ENCODE measurements at places on chromosomes 5 and 9.

DNA sequence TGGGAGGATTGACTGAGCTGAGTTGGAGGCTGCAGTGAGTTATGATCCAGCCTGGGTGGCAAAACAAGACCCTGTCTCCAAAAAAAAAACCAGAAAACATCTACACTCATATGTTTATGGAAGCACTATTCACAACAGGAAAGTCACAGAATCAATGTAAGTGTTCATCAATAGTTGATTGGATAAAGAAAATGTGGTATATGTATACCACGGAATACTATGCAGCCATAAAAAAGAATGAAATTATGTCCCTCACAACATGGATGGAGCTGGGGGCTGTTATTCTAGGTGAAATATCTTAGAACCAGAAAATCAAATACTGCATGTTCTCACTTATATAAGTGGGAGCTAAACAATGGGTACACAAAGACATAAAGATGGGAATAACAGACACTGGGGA, 2.8 kb upstream of the SLC25A2 start:
- no peak for DNase-seq

GRCh38 chr9:136947955-136948510, 3.0 kb downstream of the C8G start:
- DNase-seq: no peak

GRCh38 chr9:132638240-132638639, 31.5 kb downstream of the DDX31 start:
- DNase-seq: no peak

GRCh38 chr5:112174959-112175594, 244.0 kb downstream of the EPB41L4A start:
- peak; percentile 82 for DNase-seq

DNA sequence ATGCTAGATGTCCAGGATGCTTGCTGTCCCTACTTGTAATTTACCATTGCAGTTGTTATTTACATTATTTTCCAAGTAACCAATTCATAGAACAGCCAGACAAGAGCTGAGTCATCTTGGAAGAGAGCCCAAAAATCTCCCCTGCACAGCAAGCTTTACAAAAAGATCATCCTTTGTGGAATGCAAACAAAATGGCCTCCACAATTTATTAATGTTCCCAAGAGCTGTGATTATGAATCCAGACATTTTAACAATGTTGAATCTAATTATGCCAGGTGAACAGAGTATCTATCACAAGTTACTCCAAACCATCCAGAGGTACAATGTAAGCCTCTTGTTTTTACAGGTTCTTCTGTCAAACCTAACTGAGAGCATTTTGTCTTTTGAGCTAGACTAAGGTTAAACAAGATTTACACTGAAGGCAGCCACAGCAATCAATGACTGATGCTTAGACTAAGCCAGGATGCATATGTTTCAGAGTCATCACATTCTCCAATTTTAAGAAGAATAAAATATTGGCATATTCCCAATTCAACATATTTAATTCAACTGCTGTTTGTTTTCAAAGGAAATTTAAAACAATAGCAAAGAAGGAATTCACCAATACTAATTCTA, 95.3 kb upstream of the SLC12A2 start:
- DNase-seq: peak; percentile 68

DNA sequence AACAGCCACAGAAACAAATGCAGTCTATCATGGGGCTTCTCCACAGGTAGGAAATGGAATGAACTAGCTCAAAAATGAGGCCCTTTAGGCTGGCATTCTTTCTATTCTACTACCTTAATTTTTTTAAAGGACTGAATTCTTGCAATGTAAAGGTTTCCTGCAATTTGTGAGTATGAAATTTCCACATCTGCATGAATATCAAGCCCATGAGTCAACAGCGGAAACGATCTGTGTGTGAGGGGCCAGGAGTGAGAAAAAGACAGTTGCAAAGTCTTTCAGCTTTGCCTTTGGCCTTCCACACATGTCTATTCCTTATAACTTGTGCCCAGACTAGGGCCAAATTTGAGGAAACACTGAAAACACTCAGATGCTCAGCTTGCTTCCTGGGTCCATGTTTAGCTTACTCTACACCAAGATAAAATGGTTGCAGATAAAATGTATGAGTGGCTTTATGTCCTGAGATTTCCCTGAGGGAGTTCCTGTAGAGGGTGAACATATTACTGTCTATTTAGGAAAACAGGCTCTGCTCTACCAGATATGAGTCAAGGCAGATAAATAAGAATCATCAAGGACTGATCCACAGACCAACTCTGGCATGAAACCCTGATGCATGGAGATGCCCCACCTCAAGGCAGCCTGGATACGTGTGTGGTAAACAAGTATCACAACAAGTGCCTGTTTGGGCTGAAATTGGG, 46.5 kb downstream of the RETREG1 start:
- no peak for DNase-seq

DNA sequence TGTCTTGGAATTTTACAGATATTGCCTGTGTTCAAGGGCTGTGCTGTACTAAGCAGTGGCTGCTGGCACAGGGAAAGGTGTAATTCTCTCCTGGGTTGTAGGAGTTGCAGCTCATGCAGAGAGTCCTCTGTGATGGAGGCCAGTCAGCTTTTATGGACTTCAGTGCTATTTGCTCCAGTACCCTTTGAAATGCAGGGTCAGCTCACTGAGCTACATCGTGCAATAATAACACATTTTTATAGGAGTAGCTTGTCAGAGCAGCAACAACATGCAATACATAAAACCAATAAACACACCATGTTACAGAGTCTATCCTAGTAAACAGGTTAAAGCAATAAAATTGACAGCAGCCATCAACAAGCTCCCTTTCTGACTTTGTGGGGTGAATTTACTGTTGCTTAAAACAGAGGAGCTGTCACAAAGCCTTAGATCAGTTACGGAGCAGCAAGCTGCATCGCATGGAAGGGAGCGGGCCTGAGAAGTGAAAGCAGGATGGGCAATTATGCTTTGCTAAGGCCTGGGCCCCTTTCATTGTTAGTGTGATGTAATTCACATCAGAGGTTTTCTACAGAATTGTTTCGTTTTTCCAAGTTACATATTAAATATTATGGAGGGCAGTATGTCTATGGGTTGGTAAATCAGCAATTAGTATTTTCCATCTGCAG, 16.8 kb downstream of the CD180 start:
- no peak for DNase-seq

DNA sequence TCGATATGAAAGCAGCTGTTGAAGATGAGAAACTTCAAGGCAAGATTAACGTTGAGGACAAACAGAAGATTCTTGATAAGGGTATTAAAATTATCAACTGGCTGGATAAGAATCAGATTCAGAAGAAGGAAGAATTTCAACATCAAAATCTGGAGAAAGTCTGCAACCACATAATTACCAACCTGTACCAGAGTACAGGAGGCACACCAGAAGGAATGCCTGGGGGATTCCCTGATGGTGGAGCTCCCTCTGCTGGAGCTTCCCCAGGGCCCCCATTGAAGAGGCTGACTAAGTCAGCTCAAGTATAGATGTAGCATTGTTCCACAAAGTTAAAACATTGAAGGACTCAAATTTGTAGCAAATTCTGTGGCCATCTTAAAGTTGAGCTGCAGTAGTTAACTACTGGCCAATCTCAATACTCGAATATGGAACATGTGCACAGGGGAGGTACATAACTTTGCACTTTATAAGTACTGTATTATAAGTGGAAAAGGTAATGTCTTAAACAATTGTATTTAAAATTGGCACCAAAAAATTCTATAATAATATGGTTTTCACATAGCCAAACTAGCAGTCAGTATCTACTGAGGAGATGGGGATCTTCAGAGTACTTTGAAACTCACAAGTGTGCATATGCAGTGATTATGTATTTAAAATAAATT, 237.5 kb downstream of the CHSY3 start:
- DNase-seq: no peak

DNA sequence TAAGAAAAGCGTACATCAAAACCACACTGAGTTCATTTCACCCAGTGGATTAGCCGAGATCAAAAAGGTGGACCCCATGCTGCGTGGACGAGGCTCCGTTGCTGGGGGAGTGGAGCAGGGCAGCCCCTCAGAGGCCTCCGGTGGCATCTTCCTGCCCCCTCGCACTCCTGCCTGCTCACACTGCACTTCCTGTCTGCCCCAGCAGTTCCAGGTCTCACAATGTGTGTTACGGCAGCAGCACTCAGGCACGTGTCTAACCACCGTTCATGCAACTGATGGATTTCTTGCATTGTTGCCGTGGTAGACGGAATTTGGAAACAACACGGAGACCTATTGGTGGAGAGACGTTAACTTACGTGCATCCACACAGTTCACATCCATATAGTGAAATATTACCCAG, 196.6 kb upstream of the OTULINL start:
- DNase-seq: no peak

DNA sequence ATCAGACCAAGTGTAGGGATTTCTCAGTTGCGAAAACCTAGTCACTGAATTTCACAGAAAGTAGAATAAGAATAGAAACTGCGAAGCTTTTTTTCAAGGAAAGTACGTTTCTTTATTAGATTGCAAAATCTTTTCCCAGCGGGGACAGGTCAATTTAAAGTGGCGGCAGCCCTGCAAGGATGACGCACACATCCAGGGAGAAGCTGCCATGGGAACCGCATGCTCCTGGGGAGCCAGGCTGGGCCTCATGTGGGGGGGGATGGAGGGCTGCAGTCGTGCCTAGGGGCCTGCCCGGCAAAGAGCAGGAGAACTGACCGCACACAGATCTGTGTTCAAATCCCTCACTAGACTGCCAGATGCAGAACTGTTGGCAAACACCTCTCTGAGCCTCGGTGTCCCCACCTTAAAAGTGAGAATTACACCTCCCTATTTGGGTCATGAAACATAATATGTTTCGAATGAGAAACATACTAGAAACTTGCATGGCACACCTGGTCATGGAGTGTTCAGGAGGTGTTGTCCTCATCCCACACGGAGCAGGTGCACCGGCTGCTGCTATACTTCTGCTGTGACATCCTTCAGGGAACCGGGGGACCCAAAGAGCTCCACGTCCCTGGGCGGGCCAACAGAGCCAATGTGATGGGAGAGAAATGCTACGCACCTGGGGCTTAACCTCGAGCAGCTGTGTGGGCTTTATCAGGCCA, 127.8 kb upstream of the PHYKPL start:
- DNase-seq: no peak

DNA sequence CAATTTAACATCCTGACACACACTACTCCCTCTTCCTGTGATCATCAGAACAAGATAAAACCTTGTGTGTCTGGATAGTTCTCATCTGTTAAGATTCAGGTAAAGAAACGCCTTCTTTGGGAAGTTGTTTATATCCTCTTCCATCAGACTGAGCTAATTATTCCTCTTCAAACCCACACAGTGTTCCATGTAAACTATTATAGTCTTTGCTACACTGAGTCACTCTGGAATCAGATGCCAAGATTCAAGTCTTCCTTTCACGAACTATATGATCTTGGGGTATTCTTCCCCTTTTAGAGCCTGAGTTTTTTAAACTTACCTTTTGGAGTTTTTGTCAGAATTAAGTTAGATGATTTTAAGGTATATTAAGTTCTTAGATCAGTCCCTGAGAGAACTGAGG, 2.0 kb downstream of the OR1J1 start:
- no peak for DNase-seq

- DNase-seq: no peak
Observed at GRCh38 chr9:84061613-84062193, 81.1 kb downstream of the RMI1 start.

DNA sequence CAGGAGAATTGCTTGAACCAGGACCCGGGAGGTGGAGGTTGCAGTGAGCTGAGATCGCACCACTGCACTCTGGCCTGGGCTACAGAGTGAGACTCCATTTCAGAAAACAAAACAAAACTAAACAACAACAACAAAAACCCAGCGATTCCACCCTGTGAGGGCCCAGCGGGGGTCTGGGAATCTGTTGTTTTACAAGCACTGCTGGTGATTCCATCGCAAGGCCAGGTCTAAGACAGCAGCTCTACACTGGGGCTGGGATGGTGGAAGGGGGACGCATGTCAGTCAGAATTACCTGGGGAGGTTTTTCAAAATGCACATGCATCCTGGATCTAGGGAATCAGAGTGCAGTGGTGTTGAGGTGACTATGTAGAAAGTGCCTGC, 90.9 kb downstream of the ANKRD55 start:
- DNase-seq: no peak

GRCh38 chr5:52015760-52016159, 632.5 kb downstream of the ISL1 start:
- DNase-seq: no peak

- DNase-seq: no peak
Observed at GRCh38 chr5:15566306-15566705, 66.3 kb downstream of the FBXL7 start.

DNA sequence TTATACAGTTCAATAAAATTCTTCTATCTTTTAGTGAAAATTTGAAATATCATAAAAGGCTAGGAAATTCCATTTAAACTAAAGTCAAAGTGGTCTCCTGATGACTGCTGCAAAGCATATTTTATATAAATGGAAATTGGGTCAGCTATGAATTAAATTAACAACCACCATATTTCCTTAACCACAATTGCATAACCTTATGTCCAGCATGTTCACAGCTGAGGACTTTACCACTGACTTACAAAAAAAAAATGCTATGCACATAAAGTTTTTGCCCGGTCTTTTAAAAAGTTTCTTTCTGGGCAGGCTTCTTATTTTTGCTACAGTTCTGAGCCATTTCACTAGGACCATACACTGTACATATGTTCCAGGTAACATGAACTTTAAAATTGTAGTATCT, 208.6 kb upstream of the RGMB start:
- no peak for DNase-seq

- DNase-seq: no peak
Observed at GRCh38 chr9:106724566-106724965, 138.4 kb upstream of the ZNF462 start.

DNA sequence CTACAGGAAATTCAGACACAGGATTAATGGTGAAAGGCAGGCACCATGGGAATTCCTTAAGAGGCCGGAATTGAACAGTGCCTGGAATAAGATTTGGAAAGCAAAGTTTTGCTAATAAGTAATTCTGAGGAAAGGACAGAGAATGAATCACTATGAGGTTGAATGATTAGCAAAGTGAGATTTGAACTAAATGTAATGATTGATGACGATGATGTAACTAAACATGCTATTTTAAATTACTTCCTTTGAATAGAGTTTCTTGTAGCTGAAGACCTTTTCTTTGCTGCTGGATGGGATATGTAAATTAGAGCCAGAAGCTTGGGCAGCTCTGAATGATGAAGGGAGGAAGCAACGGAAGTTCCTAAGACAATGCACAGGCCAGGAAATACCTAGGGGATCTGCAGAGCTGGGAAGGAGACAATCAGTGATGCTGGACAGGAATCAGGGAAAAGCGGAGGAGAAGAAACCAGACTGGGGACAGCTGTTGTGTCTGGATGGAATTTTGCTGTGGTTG, 482.0 kb downstream of the PSAT1 start:
- peak; percentile 45 for DNase-seq

- no peak for DNase-seq
Observed at GRCh38 chr5:95872346-95873268, 50.1 kb upstream of the GLRX start.

- no peak for DNase-seq
Observed at GRCh38 chr9:20271723-20272122, 350.6 kb downstream of the MLLT3 start.

GRCh38 chr5:135188233-135188914, 154.3 kb upstream of the PITX1 start:
- no peak for DNase-seq

Measured in kidney glomerular epithelial cell (primary cell).